ENCODE measurements at places on chromosomes 1 and 21. TPM values are rescaled to one million over a fixed set of nuclear protein-coding genes. Genes with fewer than 3 reads are reported as not detected.

GRCh38 chr1:170284512-170284911 lies 138.8 kb downstream of the NTMT2 start:
- no peak for DNase-seq

The MYOC gene
- total RNA-seq = 6.3 TPM

GRCh38 chr1:82399093-82399492 lies 598.4 kb downstream of the ADGRL2 start:
- no peak for DNase-seq

The GRIK1 gene
- 0.16 TPM for total RNA-seq

DNA sequence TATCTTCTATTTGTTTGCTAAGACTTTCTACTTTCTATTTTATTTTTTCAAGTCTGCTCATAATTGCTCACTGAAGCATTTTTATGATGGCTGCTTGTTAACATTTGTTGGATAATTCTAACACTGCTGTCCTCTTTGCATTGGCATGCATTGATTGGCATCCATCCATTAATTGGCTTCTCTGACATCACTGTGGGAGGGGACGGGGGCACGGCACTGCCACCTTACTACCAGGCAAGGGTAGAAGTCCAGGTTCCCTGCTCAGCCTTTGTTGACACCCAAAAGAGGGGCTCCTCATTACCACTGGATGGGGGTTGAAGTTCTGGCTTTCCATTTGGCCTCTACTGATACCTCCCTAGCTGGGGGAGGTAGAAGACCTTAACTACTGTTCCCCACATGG lies 11.5 kb upstream of the ABCG1 start:
- DNase-seq = no peak

The GSTM5 gene
- total RNA-seq = 13.1 TPM

DNA sequence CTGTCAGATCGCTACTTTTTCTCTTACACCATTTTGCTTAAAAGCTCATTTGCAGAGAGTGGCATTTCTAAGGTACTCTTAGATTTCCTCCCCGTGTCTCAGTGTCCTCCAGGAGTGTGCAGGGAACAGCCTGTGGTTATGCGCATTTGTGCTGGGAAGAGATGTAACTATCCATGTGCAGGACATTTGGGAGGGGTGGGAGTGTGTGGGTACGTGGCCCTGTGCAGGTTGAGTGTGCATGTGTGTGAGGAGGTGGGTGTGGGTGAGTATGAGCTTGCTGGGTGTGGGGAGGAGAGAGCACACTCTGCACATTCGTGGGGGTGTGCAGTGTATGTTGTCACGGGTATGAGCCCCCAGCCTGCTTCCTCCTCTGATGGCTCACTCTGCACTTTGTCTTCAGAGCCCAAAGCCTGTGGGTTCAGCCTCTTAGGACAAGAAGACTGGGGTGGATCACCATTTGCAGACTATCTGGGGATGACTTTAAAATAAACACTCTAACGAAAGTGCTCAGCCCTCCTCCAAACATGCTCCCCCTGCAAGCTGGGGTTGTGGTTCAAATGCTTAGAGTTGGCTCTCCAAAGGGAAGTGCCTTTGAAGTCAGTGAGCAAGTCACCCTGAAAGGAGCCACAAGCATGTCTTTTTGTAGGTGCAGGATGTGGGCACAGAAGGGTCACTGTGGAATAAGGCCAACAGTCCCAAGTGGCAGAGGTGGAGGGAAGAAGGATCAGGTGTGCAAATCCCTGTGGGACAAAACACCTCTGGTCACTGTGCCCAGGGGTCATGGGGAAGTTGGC lies 295.4 kb downstream of the RRAGC start:
- no peak for DNase-seq

DNA sequence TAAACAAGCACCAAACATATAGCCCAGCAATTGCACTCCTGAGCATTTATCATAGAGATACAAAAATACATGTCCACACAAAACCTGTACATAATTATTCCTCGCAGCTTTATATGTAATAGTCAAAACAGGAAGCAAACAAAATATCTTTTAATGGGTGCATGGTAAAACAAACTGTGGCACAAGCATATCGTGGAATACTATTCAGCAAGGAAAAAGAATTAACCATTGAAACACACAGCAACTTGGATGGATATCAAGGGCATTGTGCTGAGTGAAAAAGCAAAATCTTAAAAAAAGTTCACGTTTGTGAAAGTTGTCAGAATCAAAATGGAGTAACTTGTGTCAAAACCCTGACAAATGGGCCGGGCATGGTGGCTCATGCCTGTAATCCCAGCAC lies 12.4 kb downstream of the TNFRSF9 start:
- no peak for DNase-seq

Data from mesenteric fat pad (tissue), 1 donor.